ENCODE measurements at places on chromosomes 13 and 19.

DNA sequence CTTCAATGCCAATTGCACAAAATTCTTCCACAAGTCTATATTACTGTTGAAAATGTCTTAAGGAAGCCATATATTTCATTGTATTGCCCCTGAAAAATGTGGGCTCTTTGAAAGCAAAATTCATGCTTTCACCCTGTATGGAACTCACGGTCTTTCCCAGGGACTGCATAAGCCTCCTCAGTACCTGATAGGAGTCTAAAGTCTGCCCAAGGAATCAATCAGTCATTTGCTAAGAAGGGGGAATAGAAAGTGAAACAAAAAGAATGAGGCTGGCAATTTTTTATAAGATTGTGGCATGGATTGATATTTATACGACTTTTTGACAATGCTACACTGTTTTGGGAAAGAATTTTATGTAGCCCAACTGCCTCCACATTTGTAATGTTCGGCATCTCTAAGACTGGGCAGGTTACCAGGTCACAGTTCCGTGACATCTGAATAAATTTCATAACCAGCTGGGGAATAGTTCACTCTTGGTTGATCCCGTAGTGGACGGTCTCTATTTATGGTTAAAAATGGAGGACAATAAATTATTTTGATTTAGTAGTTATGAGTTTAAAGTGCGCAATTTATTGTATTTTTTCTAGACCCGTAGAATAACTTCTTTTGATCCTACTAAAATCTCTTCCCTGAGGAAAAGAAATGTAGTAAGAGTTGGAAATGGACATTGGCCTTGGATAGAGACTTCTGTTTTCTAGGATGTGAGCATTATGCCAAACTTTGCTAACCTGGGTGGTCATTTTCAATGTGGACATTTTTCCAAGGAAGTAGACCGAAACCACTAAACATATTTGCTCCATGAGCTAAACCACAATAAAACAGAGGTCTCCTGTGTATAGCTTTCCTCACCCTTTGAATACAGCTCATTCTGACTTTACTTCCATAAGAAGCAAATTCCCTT is 1585.4 kb downstream of the EFNB2 start:
- DNase-seq, result no peak

DNA sequence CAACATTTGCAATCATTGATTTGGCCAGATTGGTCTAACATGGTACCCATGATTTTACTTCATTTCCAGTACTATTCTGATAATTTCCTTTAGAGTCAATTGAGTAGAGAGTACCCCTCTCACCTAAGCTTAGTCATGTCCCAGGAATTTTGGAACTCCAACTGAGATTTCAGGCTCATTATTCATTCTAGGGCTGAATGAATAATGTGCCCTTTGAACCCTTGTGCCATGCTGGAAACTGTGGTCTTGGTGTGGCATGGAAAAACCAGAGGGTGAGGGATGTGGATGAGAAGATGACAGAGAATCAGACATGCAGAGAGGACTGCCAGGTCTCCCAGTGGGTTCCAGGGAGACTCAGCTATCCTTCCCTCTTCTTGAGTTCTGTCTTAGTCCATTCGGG is 30.2 kb downstream of the ITM2B start:
- DNase-seq, result no peak

- DNase-seq, result no peak
Measured at GRCh38 chr19:28603453-28603852, 609.5 kb downstream of the UQCRFS1 start.

DNA sequence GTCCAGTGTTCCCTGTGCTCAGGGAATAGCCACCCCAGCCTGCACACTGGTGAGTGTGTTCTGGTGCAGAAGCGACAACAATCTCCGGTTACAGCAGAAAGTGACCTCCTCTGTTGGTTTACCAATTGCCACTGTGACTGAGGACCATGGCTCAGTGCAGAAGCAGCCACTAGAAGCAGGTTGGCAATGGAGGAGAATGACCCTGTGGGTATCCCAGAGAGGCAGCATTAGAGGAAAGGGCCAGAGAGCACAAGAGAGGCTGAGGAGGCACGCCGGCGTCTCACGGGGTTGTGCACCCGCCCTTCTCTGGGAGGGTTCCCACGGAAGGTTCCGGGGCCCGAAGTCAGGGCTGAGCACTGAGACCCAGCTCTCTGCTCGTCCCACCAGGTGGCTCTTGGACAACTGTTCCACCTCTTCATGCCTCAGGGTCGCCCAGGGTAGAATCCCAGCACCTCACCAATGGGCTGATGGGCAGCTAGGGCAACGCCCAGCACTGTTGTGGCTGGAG is 14.0 kb downstream of the PROZ start:
- DNase-seq, result peak; percentile 18

GRCh38 chr19:55442372-55442961 is 633 bp downstream of the SHISA7 start:
- DNase-seq, result no peak

- DNase-seq, result peak; percentile 64
Measured at GRCh38 chr19:48510421-48511268, 990 bp downstream of the LMTK3 start.

GRCh38 chr13:100561599-100562204 is 26.9 kb downstream of the GGACT start:
- no peak for DNase-seq

- DNase-seq, result peak; percentile 75
Measured at GRCh38 chr13:114065141-114065925, 67.1 kb downstream of the RASA3 start.

DNA sequence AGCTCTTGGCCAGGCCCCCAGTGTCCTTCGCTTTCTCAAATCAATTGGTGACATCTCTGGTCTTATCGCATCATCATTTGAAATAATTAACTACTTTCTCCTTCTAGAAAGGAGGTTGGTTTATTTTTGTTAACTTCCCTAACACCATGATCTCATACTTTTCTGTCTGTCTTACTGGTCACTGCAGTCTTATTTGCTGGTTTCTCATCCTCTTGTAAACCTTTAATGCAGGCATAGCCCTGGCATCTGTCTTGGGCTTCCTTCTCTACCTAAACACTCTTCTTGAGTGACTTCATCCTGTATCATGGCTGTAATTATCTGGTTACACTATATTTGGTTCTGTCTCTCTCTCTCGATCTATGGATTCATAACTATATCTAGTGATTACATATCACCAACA is 152.8 kb downstream of the CYSLTR2 start:
- DNase-seq, result no peak

- no peak for DNase-seq
Measured at GRCh38 chr19:35901055-35901644, 810 bp upstream of the NFKBID start.

DNA sequence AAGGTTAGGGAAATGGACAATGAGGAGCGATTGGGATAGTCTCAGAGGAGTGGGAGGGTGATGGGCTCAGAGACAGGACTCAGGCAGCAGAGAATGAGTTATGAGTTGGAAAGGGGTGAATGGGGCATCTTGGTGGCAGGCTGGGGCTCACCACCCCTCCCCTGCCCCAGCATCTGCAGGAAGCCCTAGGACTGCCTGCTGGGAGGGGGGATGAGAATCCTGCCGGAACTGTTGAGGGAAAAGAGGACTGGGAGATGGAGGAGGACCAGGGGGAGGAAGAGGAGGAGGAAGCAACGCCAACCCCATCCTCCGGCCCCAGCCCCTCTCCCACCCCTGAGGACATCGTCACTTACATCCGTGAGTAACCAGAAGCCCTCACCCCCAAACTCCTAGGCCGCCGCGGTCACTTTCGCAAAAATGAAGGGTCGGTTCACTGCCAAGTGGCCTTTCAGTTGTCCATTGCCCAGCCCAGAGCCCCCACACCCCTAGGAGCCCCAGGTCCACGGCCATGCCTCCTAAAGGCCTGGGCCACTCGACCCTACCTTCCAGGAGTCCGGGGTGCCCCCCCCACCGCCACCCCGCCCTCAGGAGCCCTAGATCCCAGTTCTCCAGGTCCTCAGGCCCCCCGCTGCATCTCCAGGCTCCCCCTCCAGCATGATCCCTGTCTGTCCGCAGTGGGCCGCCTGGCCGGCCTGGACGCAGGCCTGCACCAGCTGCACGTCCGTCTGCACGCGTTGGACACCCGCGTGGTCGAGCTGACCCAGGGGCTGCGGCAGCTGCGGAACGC is 764 bp downstream of the CLEC11A start:
- DNase-seq, result no peak

DNA sequence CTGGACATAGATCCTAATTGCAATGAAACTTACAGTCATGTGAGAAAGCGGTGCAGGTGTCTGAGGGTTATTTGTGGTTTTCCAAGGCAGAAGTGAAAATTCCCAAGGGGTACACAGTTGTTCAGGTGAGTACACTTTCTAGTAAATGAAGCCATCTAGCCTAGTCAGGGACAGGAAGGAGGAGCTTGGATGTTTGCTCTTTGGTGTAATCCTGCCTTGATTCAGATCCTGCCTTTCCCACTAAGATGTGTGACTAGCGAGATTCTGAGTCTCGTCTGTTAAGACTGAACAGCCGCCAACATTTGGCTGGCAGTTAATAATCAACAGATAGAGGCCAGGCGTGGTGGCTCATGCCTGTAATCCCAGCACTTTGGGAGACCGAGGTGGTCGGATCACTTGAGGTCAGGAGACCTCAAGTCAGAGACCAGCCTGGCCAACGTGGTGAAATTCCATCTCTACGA is 2.5 kb downstream of the RPS9 start:
- DNase-seq, result peak; percentile 79

DNA sequence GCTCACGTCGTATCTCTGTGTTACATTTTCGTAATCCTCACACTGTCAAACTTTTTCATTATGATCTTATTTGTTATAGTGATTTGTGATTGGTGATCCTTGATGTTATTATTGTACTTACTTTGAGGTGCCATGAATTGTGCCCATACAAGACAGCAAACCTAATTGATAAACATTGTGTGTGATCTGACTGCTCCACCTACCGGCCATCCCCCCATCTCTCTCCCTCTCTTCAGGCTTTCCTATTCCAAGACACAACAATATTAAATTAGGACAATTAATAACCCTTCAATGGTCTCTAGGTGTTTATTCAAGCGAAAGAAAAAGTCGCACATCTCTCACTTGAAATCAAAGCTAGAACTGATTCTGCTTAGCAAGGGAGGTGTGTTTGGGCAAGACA is 349.3 kb downstream of the RBM26 start:
- DNase-seq, result no peak

DNA sequence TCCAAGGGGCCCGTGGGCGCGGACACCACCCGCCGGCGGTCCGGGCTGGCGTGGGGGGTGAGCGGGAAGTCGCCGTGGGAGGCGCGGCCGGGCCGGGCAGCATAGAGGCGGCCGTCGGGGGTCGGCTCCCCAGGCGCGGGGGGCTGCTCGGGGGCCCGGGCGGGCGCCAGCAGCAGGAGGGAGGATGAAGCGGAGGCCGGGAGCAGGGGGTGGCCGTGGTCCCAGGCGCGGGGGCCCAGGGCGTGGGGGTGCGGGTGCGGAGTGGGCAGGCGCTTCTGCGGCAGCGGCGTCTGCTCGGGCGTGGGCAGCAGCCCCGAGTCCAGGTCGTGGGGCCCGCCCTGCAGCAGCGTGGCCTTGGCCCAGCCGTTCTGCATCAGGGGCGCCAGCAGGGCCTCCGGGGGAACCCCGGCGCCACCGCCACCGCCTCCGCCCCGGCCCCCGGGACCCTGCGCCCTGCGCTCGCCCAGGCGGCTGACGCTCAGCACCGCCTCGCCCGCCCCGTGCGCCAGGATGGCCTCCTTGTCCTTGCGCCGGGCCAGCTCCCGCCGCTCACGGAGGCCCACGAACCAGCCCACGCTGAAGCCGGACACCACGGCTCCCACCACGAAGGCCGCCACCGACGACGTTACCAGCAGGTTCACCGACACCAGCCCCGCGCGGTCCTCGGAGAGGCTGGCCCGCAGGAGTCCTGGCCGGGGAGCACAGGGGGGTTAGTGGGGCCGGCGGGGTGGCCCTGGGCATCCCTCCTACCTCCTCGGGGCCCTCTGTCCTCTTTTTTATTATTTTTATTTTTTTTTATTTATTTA is 4.2 kb upstream of the LRG1 start:
- no peak for DNase-seq

GRCh38 chr13:21022056-21022979 is 39.1 kb downstream of the LATS2 start:
- peak; percentile 78 for DNase-seq

DNA sequence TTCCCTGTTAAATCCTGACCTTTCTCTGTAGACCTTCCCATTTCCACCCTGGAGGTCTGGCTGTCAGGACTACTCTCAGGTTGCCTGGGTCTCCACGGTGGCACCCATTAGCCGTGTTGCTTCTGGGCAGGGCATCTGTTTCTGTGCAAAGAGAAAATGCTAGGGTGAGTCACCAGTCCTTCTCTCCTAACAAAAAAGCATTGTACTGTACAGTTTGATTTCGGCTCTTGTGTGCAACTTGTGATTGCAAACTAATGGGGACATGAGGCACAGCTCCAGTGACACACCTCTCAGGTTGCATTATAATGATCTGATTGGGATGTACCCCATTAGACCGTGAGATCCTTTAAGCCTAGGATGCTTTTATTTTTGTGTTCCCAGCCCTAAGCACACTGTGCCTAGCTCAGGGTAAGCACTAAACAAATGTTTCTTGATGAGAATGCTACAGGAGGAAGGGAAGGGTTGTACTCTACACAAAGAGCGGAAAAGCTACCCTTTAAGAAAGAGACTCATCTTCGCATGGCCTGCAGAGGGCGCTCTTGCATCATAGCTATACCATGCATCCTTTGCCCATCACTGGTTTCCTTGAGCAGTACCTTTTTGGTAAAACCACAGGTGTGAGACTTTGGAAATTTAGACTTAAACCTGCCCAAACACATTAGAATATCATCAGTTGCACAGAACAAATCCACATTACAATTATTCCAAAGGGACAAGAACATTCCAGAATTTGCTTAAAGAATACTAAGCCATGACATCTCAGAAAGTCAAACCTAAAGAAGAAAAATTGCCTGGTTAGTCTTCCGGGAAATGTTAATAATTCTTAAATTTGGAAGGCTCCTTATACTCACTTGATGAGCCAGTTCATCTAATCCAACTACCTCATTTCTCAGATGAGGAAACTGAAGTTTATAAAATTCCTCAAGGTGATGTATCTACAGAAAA is 20.3 kb upstream of the TRIM13 start:
- peak; percentile 68 for DNase-seq

DNA sequence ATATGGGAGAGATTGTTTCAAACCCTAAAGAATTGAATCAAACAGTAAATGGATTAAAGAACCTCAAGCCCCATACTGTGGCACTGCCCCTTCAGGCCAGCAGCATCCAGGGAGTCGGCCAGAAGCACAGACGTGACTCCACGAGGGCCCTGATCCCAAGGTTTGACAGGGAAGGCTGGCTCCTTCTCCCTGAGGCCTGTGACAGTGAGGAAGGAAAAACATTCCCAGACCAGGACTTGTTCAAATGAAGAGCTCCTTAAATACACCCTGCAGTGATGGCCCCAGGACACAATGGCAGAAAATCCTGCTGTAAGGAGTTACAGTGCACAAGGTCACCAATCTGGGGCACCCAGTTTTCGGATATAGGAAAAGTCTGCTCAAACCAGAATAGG is 91.0 kb downstream of the COL4A1 start:
- DNase-seq, result no peak

DNA sequence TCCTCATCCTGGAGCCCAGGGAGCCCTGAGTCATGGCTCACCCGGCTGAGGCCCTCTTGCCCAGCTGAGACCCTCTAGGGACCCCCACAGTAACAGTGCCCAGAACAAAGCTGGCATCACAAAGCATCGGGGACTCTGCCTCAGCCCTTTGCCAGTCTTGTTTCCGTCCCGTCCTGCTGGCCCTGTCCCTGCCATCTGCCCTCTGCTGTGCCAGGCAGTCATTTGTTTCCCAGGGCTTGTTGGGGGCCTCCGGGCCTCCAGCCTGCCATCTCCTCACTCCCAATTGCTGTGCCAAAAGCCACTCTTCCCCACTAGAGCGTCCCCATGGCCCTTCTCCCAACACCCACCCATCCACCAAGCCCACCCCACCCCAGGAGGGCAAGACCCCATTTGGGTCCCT is 64.2 kb downstream of the SMARCA4 start:
- no peak for DNase-seq
